ENCODE measurements at places on chromosomes 2 and 18.

GRCh38 chr2:85950743-85951142, 62.0 kb upstream of the ST3GAL5 start:
- no peak for DNase-seq

DNA sequence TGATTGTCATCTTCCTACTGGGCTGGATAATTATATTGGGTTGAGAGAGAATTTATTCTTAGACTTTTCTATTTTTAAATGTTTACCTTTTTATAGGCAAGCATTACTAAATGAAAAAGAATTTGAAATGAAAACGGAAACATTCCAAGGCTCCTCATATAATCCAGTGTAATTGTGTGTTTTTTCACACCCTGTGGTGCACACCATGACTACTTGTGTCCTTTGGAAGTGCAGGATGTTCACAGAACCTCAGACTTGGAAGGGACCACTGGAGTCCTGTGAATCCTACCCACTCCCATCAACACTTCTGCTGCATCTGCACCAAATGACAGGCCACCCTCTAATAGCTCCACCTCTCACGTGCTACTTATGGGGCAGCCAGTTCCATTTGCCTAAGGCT, 48.0 kb downstream of the NAT8 start:
- peak; percentile 22 for DNase-seq

GRCh38 chr2:145116834-145117725, 597.2 kb upstream of the ZEB2 start:
- no peak for DNase-seq

DNA sequence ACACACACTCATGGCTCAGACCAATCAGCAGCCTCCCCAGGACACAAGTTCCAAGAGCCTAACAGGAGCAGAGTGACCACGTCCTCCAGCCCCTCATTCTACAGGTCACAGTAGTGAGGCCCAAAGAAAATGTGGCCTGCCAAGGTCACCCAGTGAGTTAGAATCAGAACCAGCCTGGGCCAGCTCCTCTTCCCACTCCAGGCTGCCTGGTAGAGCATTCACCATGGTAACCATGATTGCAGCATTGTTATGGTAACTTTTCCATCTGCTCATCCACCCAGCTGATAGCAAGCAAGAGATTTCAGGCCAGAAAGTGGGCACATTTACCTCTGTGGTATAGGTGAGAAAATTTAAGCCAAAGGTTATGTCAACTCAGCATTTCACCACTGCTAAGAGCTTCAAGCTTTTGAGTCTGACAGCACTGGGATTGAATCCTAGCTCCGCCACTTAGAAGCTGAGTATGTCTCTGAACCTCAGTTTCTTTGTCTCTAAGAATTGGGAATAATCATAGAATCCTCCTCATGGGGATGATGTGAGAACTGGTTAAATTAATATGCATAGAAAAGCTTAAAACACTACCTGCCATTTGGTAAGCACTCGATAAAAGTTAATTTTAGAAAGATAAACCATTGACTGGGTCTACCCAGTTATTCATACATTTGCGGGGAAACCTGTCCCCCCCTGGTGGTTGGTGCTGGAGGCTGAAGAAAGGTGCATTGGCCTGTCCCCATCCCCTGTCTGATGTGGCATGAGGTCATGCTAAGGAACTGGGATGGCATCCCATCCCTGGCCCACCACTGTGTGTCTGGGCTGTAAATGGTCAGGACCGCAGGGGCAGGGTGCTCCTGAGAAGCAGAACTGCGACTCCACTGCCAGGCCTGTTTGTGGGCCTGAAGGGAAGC, 181.5 kb downstream of the KLHL29 start:
- DNase-seq: peak; percentile 23

DNA sequence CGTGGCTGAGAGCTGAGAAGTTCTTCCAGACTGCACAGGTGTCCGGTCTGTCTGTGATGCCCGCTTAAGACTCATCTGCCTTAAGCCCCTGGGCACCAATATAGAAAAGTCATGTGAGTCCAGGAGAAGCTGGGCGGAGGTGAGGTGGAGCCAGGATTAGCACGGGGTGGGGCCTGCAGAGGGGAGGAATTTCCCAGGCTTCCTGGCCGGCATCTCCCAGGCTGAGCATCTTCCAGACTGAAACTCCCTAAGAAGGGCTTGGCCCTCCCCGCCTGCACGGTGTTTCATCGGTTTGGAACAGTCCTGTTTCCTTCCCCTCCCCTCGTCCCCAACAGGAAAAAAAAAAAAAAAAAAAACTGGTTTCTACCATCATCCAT, 270.3 kb downstream of the ATAD2B start:
- DNase-seq: no peak

GRCh38 chr2:46386763-46387162, 89.6 kb downstream of the EPAS1 start:
- no peak for DNase-seq

DNA sequence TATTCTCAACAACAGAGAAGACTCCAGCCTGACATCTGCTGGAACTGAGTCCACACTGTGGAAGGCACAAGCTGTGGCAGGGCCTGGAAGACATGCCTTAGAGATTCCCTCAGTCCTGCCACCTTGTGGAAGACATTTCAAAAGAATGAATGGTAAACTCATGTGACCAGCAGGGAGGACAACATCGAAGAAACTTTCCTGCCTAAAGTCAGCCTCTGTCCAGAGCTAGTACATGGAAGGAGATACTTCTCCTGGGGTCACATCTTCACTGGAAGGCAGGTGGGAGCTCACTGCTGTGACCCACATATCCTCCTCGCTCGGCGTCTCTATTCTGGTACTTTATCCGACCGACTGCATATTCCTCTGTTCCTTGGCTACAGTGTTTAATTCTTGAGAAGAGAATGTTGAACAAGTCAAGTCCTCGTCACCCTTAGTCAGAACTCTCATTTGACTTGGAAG, 59.5 kb downstream of the PUM2 start:
- DNase-seq: peak; percentile 85

GRCh38 chr2:219542931-219543595, 546 bp downstream of the CHPF start:
- DNase-seq: peak; percentile 55

- DNase-seq: no peak
Measured at GRCh38 chr2:101951296-101951695, 40.5 kb upstream of the IL1R2 start.

GRCh38 chr2:134346141-134346540, 92.3 kb downstream of the MGAT5 start:
- no peak for DNase-seq

- no peak for DNase-seq
Measured at GRCh38 chr2:189551808-189552207, 28.8 kb downstream of the SLC40A1 start.

DNA sequence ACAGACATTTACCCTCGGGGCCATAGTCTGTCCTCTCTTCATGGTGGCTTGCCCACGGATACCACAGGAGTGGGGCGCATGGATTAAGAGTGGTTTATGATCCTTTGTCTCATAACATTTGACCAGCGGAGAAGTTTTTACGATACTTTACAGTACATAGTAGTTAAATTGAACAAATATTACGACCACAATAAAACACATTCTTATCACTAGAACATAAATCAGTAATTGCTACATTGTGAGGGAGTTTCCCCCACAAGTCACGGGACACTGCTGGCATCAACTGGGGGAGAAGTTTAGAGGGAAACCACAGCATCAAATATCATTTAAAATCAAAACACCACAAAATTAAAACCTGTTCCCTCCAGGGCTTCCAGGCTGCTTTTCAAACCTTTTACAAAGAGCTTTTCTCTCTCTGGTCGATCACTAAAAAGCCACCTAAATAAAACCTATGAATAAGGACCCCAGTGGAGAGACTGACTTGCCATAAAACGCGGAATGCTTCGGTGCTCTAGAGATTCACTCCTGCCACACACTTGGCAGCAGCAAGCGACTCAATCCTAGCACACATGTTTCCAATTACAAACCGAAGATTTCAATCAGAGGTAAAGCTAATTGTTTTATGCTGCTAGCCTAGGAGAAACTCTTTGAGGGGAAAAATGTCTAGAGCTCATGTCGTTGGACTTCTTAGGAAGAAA, 173.7 kb upstream of the HNRNPA3 start:
- DNase-seq: no peak

DNA sequence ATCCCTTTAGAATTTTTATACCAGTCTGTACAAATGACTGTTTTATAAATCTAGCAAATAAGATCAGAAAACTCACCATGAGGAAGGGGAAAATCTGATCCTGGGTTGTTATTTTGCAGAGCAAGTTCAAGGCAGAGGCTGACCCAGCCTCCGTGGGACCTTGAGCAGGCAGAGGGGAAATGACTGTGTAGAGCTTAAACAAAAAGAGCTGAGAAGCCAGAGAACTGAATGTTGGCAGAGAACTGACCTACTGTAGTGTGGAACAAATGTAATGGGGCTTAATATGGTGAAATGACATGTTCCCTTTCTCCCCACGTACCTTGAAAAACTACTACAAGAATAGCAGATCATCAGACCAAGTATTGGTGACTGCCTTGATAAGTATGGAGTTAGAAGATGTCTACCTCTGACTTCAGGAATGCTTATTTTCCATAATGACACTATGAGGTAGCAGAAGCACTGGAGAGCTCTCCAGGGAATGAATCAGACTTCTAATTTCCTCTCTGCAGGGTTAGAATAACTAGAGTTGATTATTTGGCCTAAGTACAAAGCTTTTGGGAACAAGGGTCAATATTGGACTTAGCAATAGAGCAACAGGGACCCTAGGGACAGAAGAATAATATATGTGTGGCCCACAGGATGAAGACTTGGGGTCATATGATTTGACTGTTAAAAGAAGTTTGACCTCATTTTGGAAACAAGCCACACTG, 304.4 kb downstream of the CCDC178 start:
- DNase-seq: no peak

- DNase-seq: no peak
Measured at GRCh38 chr18:77772177-77772576, 522.5 kb downstream of the GALR1 start.

GRCh38 chr2:22497789-22498188, 887.2 kb upstream of the KLHL29 start:
- no peak for DNase-seq

DNA sequence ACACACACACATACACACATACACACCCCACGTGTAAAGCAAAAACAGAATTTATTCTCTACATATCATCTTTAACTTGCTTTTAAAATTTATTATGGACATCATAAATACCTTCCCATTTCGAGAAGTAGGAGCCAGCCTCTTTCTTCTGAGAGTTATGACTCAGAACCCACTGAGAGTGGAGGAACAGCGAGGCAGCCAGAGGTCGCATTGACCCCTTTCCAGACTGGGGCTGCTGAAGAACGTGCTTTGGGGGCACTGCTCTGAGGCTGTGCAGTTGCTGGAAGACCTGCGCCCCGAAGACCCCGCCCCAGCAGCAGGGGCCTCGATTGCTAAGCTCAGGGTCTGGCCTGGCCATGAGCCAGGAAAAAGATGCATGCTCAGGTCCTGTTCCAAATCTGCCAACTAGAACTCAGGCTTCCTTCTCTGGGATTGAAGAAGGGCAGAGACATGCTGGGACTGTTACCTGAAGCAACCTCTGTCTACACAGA, 133.8 kb upstream of the TWIST2 start:
- DNase-seq: no peak

- DNase-seq: no peak
Measured at GRCh38 chr2:88517759-88518201, 65.3 kb upstream of the FOXI3 start.

DNA sequence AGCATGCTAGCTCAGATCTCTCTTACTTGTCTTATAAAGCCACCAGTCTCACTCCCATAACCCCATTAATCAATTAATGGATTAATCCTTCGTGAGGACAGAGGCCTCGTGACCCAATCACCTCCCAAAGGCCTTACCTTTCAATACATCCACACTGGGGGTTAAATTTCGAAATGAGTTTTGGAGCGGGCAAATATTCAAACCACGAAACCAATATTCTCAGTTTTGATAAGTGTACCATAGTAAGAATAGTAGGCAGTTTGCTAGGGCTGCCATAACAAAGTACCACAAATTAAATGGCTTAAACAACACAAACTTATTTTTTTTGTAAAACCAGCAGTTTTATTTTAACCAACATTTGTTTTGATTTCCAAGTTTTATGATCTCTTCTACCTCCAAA, 15.2 kb downstream of the HIBCH start:
- no peak for DNase-seq

GRCh38 chr2:109196081-109196875, 67.3 kb downstream of the SH3RF3 start:
- no peak for DNase-seq

- DNase-seq: no peak
Measured at GRCh38 chr2:238968616-238969384, 120.9 kb downstream of the TWIST2 start.

- DNase-seq: no peak
Measured at GRCh38 chr18:79400591-79401381, 5.1 kb downstream of the NFATC1 start.

DNA sequence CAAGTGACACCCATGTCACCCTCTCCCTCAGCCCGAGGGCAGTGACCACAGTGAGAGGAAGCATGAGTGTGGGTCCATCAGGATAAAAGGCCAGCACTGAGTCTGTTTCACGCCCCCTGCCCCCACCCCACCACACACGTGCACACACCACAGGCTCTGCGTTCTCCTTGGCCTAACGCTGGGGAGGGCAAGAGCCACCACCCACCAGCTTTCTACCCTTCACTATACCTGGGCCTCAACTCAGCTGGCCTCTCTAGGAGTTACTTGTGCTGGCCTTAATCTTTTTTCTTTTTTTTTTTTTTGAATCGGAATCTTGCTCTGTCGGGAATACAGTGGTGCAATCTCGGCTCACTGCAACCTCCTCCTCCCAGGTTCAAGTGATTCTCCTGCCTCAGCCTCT, 140.5 kb downstream of the ZFP36L2 start:
- DNase-seq: no peak

DNA sequence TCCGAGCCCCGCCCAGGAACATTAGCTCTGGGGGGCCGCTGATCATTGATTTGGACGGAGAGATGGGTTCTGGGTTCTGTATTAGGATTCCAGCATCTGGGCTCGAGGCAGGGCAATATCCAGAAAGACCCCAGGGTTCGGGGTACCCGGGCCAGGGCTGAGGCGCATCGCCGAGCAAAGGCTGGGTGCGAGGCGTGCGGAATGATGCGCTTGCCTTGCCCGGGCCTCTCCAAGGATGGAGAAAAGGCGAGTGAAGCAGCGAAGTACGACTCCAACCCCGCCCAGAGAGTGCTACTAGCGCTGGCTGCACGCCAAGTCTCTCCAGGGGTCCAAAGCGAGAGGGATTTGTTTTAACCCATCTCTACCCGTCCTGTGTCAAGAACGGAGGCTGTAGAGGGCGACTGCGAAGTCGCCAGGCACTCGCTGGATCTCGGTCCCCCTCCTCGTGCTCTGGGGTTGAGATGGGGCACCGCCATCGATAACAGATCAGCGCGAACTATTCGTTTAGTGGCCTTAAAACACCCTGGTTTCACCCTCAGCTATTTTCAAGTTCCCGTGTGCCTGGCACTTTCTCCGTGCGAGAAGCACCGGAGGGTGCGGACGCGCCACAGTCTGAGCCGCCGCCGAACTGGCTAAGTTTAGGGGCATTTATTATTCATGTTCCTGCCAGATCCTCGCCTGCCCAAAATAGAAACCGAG, 1.9 kb downstream of the ADCYAP1 start:
- DNase-seq: no peak

DNA sequence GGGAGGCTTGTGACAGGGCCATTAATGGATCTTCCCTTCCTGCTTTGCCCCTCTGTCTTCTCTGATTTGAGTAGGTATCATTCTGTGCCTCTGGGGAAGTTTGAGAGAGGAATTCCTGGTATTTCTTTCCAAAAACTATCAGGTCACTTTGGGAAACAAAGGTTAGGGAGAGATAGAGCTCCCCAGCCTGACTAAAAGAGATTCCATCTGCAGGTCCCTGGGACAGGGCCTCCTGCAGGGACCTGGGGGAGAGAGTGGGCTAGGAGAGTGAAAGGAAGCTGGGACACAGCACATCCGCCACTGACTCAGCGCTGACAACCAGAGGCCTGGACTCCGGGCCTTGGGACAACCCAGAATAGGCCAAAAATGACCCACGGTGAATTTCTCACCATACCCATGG, 6.4 kb downstream of the GALNT14 start:
- DNase-seq: no peak
